ENCODE measurements at places on chromosomes 16 and 17.
A peak's percentile ranks its signal among the peaks of the same experiment; 100 is the strongest.

DNA sequence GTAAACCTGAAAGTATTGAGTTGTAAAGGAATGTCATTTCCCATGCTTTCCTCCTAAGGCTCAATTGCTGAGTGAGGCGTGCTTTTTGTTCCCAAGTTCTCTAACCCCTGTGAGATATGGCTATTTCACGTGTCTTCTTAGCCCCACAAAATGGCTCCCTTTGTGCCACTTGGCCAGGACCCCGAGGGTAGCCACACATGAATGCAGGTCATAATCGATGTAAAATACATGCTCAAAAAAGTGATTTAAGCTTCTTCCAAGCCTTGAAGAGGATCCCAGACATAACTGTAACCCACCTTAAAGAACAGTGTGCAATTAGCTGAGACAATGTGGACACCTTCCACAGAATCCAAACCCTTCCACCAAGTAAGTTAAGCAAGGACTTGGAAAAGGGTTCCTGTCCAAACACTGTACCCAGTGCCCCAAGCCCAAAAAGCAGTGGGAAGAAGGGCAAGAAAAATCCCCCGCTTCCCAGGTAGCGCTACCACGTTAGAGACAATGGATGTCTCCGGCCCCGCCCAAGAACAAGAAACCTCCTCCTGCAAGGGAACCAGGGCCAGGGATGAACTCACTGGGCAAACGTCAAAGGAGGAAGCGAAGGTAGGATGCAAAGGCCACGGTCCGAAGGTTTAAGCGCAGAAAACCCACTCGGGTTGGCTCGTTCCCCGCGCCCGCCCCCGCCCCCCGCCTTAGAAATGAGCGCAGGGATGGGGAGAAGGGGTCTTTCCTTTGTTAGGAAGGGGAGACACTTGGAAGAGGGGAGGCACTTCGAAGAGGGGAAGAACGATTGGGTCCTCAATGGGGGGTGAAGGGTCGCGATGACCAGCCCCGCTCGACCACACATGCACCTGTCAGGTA lies 1.2 kb downstream of the JPT1 start:
- DNase-seq = peak; percentile 19

GRCh38 chr17:49753959-49754391 lies 10.0 kb downstream of the FAM117A start:
- no peak for DNase-seq

- DNase-seq = peak; percentile 46
Observed at GRCh38 chr17:7557775-7558543, 591 bp upstream of the TNFSF13 start.

DNA sequence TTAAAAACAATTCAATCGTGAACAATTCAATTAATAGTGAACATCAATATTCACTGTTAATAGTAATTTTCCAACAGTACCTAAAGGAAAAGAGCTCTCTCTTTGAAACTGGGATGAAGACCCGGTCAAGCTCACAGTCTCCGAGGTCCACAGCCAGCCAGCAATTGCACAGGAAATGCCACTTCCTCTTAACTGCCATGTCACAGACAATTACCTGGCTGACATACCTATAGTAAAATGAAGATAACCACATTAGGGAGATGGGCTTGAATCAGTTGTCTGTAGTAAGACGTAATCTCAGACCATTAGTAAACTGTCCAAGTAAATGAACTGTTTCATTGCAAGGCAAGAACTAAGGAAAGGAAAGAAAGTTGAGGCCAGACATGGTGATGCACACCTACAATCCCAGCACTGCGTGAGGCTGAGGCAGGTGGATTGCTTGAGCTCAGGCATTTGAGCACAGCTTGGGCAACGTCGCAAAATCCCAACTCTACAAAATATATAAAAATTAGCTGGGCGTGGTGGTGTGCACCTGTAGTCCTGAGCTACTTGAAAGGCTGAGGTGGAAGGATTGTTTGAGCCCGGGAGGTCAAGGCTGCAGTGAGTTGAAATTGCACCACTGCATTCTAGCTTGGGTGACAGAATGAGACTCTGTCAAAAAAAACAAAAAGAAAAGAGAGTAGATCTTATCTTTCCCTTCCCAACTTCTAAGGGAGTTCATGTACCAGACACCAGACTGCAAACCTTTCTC lies 36.9 kb downstream of the PKD1L3 start:
- no peak for DNase-seq

DNA sequence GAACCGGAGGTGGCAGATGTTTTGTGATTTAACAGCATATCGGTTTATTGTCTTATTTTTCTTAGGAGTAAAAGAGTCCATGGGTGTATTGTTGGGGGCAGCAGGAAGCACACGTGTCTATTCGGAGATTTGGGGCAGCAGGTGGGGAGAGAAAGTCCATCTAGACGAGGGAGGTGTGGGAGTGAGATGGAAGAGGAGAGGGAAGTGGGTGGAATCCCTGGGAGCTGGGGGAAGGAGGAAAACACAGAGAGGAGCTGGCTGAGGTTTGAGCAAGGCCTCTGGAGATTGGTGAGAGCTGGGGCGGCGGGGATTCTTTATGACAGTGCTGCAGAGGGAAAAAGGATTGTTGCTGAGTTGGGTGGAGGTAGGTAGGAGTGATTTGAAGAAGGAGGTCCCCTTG lies 72.1 kb downstream of the PRKCB start:
- DNase-seq = no peak

DNA sequence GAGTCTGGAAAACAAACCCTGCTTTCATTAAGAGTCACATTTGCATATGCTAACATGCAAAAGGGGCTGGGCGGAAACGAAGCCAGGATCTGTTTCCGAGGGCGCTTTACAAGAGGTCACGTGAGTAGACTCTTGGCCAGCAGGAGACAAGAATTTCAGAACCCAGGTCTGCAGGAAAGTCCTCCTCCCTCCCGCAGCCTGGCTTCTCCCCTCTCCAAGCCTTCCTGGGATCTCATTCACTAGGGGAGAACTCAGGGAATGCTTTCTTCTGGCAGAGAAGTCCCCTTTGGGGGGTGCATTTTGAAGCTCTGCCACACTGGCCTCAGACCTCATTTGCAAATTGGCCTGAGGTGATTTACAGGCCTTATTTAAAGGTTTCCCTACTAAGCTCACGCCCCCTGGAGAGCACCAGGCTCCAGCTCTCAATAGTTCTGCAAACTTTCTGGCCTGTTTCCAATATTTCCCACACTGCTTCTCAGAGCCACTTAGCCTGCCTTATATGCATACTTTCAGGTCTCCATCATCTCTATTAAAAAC lies 57.2 kb upstream of the CACNG5 start:
- DNase-seq = no peak

DNA sequence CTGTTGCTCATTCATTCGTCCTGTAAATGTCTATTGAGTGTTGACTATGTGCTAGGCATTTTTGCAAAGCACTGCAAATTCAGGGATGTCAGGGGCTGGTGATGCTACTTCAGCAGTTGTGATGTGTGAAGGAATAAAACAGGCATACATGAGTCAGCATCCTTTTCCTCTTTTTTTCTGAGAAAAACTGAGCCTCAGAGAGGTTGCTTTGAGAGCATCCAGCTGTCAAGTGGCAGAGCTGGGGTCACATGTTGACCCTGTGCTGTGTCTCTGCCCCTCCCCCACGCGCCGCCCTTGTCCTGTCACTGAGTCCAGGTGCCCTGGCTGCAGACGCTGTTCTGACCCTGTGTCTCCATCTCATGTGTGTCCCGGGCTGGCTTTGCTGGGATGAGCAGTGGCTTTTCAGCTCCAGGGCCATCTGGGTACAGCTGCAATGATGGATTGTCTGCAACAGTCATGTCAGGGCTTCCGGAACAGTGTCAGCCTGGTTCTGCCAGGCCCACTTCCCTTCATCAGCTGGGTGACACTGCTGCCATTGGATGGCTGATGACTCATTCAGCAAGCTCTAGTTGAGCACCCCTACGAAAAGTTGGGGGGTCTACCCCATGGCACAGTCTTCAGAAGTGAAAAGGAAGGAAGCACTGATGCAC lies 14.9 kb downstream of the SEC14L5 start:
- no peak for DNase-seq

GRCh38 chr16:3651461-3652372 lies 2.8 kb upstream of the DNASE1 start:
- no peak for DNase-seq

DNA sequence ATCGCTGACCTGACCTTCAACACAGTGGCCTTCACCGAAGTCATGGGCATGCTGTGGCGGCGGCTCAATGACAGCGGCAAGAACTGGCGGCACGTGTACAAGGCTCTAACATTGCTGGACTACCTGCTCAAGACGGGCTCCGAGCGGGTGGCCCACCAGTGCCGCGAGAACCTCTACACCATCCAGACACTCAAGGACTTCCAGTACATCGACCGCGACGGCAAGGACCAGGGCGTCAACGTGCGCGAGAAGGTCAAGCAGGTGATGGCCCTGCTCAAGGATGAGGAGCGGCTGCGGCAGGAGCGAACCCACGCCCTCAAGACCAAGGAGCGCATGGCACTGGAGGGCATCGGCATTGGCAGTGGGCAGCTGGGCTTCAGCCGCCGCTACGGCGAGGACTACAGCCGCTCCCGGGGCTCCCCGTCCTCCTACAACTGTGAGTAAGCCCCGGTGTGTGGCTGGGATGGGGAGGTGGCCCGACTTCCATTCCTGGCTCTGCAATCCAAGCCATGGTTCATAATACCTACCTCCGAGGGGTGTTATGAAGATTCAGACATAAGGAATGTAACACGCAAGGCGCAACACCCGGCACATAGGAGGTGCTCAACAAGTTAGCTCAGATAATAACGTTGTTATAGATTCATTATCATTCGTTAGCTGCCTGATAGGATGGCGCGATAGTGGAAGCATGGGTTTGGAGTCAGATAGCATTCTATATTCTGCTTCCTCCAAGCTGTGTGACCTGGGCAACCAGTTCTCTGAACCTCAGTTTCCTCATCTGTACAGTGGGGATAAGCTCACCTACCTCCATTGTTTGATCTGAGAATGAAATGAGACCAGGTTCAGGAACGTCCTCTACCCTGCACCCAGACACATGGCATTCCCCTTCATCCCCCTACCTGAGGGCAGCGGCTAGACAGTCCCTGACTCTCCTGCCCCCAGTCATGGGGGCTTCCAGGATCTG lies 4.4 kb downstream of the EPN3 start:
- DNase-seq = no peak

DNA sequence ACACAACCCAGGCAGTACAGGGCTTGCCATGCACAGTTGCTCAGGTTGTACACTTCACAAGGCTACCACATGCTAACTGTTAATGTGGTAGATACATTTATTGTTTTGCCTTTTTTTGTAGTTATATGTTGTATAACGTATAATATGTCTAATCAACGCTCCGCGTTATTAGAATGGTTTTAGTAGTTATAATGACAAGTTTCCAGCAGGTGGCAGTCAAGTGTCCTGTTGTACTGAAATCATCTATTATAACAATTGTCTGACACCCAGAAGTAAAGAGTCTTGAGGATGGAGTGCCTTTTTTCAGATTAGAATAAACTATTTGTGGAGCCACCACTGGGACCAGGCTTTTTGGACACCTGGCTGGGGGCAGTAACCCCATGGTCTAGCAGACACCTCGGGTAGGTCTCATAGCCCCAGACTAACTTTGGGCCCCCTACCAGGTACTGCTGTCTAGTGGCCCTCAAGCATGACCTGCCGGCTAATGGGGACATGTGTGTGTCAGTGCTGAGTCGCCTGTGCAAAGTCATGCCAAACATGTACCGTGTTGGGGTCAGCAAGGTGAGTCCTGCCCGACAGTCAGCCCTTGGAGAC lies 32.8 kb downstream of the MYO15A start:
- peak; percentile 32 for DNase-seq

DNA sequence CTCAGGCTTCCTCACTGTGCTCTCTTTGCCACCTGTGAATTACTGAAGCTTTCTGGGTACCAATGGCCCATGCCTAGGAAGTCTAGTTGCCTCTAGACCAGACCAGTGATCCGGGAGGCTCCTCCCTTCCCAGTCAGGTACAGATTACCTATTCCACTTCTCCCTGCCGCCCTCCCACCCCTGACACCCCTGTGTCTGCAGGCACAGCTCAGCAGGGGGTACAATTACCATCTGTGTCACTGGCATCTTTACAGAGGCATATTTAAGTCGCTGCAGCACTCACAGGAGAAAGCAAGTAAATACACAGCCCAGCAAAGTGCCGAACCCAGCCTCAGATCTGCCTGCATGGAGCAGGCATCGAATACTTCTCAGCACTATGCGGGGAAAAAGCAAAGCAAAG lies 5.3 kb upstream of the WSCD1 start:
- no peak for DNase-seq

DNA sequence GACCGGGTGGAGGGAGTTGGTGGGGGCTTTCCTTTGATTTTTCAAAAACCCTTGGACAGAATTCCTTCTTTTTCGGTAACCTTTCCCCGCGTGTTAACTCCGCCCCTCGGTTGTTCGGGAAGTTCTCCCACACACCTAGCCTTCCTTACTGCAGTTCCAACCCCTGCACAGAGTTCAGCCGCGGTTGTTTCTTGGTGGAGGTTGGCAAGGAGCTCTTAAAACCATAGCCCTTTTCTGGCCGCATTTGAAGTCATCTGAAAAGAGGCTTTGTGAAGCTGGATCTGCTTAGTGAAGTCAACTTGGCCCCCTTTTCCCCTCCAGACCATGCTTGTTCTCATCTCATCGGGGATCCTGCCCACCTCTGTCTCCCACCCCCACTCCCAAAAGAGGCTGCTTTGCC lies 1.8 kb downstream of the CACNG4 start:
- no peak for DNase-seq

GRCh38 chr17:73272906-73273218 lies 11.2 kb upstream of the CPSF4L start:
- DNase-seq = no peak

- DNase-seq = peak; percentile 33
Observed at GRCh38 chr16:56824331-56824730, 40.7 kb upstream of the SLC12A3 start.

- DNase-seq = no peak
Observed at GRCh38 chr16:19598805-19599510, 43.5 kb downstream of the VPS35L start.

GRCh38 chr17:45431531-45432404 lies 902 bp downstream of the ARHGAP27 start:
- peak; percentile 17 for DNase-seq

DNA sequence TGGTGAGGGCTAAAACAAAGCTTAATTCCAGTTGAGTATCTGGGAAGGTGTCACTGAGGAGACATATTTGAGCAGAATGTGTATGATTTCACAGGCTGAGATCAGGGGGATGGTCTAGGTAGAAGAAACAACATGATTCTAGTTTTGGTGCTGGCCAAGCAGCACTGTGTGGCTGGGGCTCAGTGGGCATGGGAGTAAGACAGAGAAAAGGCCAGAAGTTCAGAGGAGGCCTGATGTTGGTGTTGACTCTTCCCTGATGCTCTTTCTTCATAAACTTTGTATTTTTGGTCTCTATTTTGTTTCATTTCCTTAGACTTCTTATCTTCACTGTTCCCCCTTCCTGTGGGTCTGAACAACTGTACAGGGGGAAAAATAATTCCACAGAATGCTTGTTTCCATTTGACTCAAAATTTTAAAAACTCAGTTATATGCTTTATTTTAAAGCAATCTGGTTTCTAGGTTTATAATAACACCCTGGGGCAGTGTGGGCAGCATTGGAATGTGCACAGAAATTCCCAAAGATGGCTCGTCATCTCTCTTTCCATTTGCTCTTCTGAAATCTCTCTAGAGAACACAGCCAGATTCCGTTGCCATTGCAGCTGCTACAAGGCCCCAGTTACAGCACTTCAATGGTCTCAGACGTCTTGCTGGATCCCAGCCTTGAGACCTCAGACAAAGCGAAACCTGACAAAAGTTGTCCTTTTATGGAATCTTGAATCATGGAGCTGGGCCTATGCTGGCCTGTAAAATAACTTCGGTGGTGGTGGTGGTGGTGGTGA lies 68.3 kb downstream of the SNX11 start:
- no peak for DNase-seq

GRCh38 chr16:80230328-80231120 lies 310.3 kb upstream of the DYNLRB2 start:
- no peak for DNase-seq

GRCh38 chr16:17433577-17434451 lies 36.9 kb downstream of the XYLT1 start:
- DNase-seq = no peak
